ENCODE measurements at places on chromosomes 5 and 9.

DNA sequence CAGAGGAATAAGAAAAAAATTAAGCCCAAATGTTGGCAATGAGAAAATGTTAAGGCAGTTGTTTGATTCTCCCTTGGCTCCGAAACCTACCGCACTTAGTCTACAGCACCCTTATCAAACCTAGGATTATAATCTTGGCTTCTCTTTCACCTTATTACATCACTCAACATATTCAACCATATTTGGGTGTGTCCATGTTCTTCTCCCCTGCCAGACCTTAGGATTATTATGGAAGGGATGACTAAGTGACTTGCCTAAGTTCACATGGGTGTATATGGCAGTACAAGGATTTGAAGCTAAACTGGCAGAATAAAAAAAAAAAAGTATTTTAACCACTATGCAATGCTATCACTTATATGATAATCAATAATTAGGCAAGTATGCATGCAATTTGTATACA, 76.4 kb downstream of the PLK2 start:
- DNase-seq: no peak

- no peak for DNase-seq
Measured at GRCh38 chr5:353612-354580, 32.4 kb downstream of the AHRR start.

- DNase-seq: no peak
Measured at GRCh38 chr9:36560771-36561170, 11.9 kb upstream of the MELK start.

DNA sequence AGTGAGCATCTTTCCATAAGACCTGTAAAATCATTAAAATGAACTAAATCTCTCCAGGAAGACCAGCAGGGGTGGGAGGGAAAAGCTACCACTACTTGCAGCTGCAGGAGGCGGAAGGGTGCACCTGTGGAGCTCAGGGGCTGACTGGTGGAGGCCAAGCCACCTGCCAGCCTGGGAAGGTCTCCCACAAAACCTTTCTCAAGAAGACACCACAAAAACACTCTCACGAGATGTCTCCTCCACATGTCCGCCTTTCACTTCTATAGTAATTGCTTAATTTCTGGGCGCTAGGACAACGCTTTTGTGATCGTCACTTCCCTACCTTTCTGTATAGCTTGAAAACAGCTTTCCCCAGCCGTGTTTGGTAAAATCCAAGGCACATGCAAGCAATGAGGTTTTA, 114.4 kb downstream of the ROR2 start:
- DNase-seq: no peak

Measured in activated CD4-positive, alpha-beta T cell treated with anti-CD3 and anti-CD28 coated beads, Interleukin-2, amount 50 U/mL, for 24 hours (primary cell).